ENCODE measurements at places on chromosomes 7 and 10.

GRCh38 chr10:30804478-30805055, 175.0 kb upstream of the LYZL2 start:
- DNase-seq = no peak

DNA sequence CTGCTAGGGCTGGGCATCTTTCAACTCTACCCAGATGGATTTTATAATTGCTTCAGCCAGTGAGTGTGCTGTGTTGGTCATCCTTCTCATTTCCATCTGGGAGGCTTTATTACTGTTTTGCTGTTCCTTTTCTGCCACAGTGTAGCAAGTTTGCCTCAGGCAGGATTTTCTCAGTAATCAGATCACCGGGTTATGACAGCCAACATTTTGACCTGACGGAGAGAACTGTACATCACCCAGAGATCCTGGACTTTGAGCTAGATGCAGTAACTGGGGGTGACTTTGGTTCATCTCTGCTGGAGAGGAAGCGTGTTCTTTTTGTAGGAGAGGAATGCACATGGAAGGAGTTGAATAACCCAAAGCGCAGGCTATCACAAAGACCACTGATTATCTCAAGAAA, 111.8 kb upstream of the AGR3 start:
- DNase-seq = no peak

DNA sequence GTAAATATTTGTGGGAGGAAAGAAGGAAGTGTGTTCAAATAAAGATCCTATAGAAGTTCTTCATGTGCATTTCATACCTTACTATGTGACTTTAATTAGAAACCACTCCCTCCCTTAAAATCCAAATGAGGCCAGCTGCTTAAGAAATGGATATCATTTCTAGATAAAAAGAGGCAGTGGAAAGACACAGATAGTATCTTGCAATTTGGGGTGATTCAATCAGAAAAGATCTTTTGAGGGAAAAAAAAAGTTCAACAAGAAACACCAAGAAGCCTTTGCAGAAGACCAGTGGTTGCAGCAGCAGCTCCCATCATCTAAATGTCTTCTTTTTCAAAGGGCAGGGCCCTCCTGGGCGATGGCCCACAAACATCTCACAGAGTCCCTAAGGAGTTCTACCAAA, 200.1 kb downstream of the LRRN3 start:
- DNase-seq = no peak

DNA sequence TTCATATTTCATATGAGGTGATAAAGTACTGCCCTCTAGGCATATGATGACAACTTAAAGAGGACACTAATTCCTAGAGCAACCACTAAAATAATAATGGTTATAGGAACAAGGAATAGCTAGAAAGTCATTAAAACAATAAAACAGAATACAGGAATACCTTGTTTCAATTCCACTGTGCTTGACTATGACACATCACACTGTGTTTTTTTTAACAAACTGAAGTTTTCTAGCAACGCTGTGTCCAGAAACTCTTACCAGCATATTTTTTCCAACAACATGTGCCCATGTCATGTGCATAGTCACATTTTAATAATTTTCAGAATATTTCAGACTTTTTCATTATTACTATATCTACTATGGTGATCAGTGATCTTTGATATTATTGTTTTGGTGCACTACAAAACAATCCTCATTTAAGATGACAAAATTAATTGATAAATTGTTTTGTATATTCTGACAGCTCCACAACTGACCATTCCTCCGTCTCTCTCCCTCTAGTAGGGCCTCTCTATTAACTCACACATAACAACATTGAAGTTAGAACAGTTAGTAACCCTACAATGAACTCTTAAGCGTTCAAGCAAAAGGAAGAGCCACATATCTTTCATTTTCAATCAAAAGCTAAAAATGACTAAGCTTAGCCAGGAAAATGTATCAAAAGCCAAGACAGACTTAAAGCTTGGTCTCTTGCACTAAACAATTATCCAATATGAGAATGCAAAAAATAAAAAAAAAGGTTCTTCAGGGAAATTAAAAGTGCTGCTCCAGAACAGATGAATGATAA, 85.8 kb downstream of the SNX13 start:
- no peak for DNase-seq

DNA sequence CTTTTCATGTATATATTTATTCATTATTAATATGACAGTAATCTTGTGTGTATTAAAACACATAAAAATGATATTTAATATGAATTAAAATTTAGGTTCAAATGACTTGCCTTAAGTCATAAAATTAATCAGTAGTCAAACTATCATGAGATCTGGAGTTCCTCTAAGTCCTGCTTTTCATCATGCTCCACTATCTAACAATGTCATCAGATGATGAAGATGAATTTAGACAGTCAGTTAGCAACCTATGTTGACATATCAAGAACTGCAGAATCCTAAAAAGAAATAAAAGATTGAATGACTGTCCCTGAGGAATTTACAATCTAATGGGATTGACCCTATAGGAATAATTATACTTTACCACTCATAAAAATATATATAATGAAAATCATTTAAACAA, 7.1 kb downstream of the CABCOCO1 start:
- DNase-seq = no peak

- DNase-seq = no peak
These were observed 66.1 kb downstream of the AMZ1 start for GRCh38 chr7:2754086-2754485.

DNA sequence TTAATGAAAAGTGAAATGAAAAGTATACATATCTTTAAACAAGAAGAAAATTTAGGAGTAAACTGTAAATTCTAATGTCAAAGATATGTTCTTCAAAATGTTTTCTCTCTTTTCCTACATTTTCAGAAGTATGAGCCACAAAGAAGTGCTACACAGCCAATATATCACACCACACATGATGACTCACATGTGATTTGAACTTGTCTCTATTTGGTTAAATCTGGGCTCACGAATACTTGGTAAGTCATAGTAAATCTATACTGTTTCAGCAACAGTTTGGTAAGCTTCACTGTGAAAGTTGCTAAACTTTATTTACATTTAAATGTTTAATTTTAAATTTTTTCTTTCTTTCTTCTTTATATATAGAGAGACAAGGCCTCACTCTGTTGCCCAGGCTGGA, 380.6 kb upstream of the IGFBP3 start:
- no peak for DNase-seq

DNA sequence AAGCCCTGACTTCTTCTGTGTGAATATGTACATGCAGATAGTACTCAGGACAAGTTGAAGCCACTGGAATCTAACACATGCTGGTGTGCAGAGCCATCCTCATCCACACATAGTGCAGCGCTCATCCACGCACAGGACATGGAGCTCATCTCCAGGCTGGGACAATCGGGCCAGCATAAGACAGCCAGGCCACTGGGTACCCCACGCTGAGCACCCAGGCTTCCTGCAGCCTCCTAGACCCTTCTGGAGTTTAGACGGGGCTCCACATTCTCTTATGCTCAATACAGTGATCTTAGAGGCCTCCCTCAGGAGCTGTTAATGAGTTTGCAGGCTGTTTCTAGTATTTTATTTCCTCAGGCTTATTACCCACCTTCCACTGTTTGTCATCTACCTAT, 238.9 kb downstream of the TNS3 start:
- no peak for DNase-seq

DNA sequence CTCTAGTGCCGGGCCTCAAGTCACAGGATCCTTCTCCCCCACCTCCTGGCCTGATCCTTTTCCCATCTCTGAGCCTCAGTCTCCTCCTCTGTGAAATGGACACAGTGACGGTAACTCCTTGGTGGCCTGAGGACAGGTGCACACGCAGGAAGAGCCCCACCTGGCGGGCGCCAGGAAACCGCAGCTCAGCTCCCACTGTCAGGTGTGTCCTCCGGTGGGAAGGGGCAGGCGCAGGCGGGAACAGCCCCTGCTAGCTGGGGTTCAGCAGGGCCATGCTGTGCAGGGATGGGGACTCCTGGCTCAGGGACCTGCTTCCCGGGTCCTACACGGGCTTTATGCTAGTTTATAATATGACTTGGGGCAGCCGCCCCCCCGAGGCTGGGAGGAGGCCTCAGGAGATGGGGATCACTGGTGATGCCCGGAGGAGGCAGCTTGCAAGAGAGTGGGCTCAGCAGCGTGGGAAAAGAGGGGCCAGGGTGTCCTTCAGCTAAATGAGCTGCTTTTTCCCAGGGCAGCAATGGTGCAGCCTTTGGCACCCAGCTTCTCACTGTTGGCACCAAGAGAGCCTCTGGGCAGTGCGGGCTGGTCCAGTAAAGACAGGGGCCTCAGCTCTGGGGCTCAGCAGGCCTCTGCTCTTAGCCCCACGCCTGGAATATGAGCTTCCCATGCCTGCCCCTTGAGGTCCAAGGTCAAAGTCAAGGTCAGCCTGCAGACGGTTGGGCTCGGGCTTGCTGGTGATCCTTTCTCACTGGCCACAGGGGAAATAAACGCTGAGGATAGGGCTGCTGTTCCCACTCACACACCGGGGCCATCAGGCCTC, 68.0 kb upstream of the FAM20C start:
- DNase-seq = no peak

- DNase-seq = no peak
These were observed 92.5 kb downstream of the CFAP58 start for GRCh38 chr10:104446151-104446550.

GRCh38 chr10:72812753-72813430, 80.6 kb upstream of the OIT3 start:
- DNase-seq = no peak

DNA sequence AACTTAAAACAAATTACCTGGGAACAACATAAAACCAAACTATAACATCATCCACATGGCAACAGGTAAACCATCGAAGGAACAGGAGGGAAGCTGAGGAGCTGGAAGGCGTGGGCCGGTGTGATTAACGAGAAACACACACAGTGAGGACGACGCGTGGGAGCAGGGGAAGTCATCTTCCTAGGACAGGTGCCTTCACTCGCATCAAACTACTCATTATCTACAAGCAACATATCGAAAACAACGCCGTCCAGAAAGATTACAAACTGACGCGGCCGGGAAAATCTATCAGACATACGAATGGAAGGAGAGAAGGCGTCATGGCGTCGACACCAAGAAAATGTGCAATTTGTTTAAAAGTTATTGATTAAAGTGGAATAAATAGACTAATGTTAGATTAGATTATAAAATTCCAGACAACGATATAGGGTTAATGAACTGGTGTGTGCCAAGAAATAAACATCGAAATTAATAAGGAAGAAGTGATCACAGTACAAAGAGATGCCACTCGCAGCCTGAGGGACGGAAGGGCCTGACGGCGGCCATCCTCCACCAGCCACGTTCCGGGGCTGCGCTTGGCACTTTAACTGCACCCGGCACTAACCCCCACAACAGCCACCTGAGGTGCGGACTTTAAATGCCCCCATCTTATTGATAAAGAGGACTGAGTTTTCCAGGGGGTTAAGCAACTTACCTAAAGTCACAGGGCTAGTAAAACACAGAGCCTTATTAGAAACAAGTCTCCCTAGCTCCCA, 581.7 kb downstream of the DNAJB6 start:
- no peak for DNase-seq

DNA sequence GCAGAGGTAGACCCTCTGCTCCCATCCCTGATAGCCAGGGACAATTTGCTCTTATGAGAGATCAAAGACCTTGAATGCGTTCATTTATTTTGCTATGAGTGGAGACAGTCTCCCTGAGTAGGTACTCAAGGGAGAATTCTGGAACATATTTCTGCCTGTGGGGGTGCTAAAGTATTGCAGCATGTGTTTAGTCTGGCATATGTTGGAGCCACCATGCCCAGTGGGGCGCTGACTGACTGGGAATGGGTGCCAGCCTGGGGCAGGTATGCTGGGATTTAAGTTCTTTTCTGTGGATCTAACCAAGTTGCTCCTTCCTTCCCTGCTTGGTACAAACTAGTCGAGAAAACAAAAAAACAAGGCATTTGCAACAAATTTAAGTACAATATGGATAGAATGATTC, 99.1 kb downstream of the JCAD start:
- DNase-seq = no peak

- DNase-seq = no peak
These were observed 2.1 kb downstream of the ADD3 start for GRCh38 chr10:110009736-110010475.

DNA sequence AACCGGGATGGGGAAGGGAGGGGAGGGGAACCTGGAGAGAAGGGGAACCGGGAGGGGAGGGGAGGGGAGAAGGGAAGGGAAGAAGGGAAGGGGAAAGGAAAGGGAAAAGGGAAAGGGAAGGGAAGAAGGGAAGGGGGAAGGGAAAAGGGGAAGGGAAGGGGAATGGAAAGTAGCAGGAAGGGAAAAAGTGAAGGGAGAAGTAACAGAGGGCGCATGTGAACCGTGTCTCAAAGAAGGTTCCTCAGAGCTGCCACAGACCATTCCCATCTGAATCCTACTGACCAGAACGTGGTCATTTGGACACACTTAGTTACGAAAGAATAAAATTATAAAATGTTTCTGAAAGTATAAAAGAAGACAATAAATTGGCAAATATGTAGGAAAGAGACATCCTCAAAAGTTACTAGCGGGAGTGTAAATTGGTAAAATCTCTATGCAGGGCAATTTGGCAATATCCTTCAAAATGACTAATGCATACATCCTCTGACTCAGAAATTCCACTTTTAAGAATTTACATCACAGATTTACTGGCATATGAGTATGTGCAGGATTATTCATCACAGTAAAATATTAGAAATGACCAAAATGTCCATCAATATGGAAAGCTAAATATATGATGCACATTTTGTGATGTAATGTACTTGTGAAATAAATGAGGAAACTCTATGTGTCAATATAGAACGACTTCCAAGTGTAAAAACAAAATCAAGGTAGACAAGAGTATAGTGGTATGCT, 12.9 kb downstream of the C10orf67 start:
- no peak for DNase-seq

DNA sequence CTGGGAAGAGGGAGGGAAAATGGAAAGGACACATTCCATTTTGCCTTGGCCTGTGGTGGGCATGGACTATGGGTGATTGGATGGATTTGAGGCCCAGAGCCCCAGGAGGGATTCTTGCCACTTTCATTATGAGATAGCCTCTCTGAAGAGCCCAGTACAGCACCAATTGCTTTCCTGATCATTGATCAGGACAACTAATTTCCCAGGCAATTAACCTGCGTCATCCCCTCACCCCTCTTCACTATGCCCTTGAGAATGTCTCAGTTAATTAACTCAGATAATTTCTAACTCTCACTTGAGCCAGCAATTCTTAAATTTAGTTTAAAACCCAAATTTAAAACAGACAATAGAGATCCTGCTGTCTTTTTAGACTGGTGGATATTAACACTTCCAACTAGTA, 13.5 kb upstream of the PLEKHA1 start:
- no peak for DNase-seq

DNA sequence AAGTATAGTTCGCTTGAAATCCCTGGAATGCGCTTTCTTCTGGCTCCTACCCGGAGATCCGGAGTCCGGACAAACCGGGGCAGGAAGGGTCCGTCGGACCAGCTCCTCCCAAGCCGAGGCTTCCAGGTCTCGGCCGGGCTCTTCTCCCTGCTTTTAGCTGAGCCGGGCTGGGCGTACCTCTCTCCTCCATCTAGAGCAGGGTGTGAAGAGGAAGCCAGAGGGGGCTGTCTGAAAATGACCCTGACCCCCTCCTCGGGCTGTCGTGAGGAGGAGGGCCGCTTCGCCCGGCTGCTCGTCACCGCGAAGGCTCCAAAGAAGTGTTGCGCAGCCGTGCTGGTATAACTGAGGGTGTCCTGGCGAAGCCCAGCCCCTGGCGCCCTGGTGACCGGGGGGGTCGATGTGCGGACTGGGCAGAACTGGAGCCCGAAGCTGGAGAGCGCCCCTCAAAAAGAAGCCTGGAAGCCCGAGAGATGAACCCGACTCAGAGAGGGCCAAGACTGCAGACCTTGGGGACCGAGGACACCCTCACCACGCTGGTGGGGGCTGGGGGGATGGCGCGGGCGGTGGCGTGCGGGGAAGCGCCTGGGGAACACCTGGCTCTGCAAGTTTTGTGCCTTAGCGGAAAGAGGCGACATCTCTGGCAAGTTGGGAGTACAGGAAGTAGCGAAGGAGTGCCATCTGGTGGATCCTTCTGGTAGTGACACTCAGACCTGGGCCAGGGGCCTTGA, 5.7 kb downstream of the KAZALD1 start:
- DNase-seq = peak; percentile 12
